ENCODE measurements at places on chromosomes 1 and 21.

DNA sequence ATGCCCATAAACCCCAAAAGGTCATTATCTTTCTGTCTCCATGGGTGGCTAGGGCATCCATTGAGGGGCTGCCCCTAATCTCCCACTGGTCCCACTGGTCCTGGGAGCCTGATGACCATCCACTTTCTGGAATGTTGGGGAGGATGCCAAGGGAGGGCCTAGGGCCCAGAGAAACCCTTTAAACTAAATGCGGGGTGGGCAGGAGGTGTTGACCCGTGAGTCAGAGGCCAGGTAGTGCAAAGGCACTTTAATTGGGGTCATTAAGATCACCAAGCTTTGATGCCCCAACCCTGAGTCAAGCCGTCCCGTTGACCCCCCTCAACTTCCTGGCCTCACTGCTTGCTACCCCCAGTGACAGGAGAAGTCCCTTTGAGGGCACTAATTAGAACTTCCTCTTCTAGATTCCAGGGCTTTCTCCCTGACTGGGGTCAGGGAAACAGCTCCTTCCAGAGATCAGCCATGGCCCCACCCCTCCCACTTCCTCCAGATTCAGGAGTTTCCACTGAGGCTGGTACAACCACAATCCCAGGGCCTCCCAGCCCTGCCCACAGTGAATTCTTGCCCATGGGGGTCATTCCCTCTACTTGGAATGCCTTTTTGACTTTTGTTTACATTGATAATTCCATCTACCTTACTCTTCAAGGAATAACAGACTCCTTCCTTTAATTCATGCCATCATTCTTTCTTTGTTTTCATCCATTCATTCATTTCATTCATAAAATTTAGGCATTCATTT lies 15.5 kb upstream of the SERINC2 start:
- H3K27ac ChIP-seq, result no peak overlapping the region
- no peak overlapping the region for H3K4me3 ChIP-seq

DNA sequence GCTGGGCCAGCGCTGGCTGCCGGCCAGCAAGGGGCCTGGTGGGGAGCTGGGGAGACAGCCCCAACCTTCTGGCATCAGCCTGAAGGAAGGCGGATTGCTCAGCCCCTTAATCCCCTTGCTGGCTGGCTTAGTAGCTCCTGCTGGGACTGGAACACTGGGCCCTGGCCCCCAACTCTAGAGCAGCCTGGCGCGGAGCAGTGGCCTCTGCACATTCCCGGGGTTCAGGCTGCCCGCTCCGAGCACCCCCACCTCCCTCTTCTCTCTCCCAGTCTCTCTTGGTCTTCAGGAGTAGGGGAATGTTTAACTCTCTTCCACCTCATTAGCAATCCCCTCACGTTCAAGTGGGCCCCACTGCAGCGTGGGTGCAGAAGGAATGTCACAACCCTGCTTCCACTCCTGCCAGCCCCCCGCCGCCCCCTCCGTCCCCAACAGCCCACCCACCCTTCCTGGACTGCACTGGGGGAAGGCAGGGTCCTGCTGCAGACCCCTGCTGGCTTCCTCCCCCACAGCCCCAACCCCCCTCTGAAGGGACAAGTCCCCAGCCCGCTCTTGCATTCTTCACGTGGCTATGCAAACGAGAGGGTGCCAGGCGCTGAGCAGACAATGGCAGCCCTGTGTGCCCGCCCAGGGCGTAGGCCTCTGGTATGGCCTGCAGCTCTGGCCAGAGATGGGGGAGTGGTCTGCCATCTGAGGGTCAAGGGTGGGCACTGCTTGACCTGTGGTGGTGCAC lies 980 bp upstream of the CLDN19 start:
- no peak overlapping the region for H3K27ac ChIP-seq
- no peaks in the 10 kb centered on the region for H3K4me1 ChIP-seq
- H3K36me3 ChIP-seq, result no peaks in the 10 kb centered on the region
- H3K4me3 ChIP-seq, result no peak overlapping the region
- no peaks in the 10 kb centered on the region for H3K27me3 ChIP-seq

DNA sequence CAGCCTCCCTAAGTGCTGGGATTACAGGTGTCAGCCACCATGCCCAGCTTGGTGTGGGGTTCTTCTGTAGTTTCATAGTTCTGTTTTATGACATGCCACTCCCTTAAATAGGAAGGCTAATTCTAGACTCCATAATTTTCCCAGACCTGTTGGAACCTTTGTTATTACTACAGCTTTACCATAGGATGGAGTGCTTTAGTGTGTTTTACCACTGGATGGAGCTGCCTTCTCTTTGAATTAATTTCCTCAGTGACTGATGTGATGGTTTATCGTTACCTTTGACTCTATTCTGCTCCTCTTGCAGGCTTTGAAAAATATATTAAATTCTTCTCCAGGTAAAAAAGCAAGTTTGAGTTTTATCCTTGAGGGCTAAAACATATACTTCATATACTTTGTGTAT lies 84.6 kb upstream of the NEK7 start:
- H3K4me3 ChIP-seq, result no peak overlapping the region
- H3K27ac ChIP-seq, result no peak overlapping the region
- no peaks in the 10 kb centered on the region for H3K27me3 ChIP-seq
- no peaks in the 10 kb centered on the region for H3K36me3 ChIP-seq
- no peaks in the 10 kb centered on the region for H3K4me1 ChIP-seq
- DNase-seq, result no peak

GRCh38 chr1:204157962-204158361 lies 6.1 kb upstream of the ETNK2 start:
- H3K27me3 ChIP-seq, result no peaks in the 10 kb centered on the region
- DNase-seq, result no peak
- H3K36me3 ChIP-seq, result no peaks in the 10 kb centered on the region
- H3K4me3 ChIP-seq, result no peak overlapping the region
- H3K4me1 ChIP-seq, result no peaks in the 10 kb centered on the region

DNA sequence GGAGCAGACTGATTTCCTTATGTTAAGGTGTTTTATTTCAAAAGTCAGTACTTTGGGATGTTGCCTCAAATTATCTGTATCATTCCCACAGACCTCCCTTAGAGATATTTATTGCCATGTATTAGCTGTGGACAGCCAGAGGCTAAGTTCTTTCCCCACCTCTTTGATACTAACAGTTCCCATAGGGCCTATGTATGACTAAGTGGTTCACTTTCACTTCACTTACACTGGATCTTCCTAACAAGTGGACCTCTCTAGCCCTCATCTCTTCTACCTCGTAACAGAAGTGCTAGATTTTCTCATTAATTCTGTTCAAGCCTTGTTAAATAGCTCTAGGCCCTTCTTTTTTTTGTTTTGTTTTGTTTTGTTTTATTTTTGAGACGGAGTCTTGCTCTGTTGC lies 6.2 kb downstream of the TRAF5 start:
- no peaks in the 10 kb centered on the region for H3K27me3 ChIP-seq
- no peak for DNase-seq
- H3K36me3 ChIP-seq, result no peaks in the 10 kb centered on the region
- no peak overlapping the region for H3K4me3 ChIP-seq

DNA sequence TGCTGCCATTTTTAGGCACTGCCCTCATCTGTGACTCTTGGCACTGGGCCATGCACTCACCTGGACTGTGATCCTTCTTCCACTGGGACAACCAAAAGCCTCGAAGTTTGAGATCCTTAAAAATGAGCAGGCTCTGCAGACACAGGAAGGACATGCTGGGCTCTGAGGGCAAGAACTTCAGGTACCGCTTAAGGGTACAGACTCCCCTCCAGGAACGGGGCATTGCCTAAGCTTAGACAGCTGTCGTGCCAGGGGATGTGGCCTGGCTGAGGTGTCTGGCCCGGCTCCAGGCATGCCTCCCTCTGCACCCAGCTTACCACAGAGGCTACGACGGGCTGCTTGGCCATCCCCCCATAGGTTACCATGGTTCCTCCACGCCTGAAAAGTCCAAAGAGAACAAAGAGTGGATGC lies 14.2 kb upstream of the SRSF4 start:
- DNase-seq, result no peak
- H3K36me3 ChIP-seq, result no peaks in the 10 kb centered on the region

DNA sequence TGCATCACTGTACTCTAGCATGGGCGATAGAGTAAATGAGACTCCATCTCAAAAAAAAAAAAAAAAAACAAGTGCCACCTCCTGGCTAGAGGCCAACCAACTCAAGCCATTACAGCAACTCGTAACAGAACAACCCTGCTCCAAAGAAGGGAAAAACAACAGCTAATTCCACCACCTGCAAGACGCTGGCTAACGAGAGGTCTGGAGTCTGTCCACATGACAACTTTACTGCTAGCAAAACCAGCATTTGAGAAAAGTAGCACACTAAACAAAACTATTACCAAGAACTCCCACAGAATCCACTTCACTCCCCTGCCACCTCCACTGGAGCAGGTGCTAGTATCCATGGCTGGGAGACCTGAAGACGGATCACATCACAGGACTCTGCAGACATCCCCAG lies 24.1 kb upstream of the EGLN1 start:
- no peaks in the 10 kb centered on the region for H3K27me3 ChIP-seq
- H3K36me3 ChIP-seq, result no peaks in the 10 kb centered on the region
- H3K4me1 ChIP-seq, result no peaks in the 10 kb centered on the region
- no peak for DNase-seq
- no peak overlapping the region for H3K4me3 ChIP-seq

DNA sequence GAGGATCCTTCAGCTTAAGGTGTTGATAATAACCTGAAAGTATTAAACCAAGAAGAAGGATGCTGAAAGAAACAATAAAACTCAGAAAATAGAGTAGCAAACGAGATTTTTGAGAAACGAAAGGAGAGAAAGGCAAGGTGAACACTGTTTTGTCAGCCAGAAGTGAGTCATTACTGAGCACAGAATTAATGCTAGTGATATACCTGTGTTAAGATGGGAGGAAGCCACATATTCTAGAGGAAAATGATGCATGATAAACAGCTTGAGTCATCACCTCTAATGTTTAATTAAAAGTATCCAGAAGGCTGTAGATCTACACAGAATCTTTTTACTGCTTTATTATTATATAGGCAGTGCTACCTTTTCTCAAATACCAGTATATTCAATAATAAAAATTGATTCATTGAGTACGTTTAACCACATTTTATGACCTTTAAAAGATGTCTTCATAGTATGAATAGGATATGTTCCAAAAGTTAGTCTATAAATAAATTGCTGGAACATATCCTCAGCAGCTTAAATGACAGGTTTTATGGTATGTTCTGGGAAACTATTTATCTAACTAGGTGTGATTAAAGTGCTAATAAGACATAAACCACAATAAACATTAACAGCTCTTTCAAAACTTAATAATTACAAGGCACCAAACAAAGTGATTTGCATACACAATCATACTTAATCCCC lies 10.3 kb downstream of the SH3GLB1 start:
- peaks cover 4% of the 10 kb centered on the region for H3K4me1 ChIP-seq
- no peak overlapping the region for H3K4me3 ChIP-seq
- H3K36me3 ChIP-seq, result no peaks in the 10 kb centered on the region
- H3K27ac ChIP-seq, result no peak overlapping the region

DNA sequence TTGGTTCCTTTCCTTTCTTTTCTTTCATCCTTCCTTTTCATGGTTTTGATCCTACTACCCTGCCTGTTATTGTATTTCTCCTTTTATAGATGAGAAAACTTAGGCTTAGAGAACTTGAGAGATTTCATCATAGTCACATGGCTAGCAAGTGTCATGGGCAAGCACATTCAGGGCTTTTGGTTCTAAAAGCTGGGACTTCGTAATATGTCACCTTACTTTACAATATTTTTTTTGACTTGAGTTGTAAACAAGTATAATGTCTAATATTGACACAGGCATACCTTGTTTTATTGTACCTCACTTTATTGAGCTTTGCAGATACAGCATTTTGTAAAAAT lies 70.7 kb downstream of the MTR start:
- H3K4me3 ChIP-seq, result no peak overlapping the region
- no peaks in the 10 kb centered on the region for H3K27me3 ChIP-seq
- H3K27ac ChIP-seq, result no peak overlapping the region
- no peaks in the 10 kb centered on the region for H3K4me1 ChIP-seq
- H3K36me3 ChIP-seq, result no peaks in the 10 kb centered on the region

DNA sequence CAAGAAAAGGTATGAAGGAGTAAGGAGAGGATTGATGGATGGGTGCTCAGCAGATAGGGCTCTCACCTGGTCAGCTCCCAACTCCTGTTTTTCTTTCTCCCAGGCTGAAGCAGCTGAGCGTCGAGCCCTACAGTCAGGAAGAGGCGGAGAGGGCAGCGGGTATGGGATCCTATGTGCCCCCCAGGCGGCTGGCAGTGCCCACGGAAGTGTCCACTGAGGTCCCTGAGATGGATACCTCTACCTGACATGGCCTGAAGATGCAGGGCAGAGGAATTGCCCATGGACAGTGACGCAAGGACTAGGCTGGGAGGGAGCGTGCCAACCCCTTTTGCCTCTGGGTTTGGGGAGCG lies 739 bp downstream of the ZNF593 start:
- H3K4me1 ChIP-seq, result no peaks in the 10 kb centered on the region
- H3K4me3 ChIP-seq, result peak overlapping the region; percentile 75
- no peak overlapping the region for H3K27ac ChIP-seq
- no peaks in the 10 kb centered on the region for H3K27me3 ChIP-seq
- no peak for DNase-seq

GRCh38 chr1:16141573-16142336 lies 14.1 kb downstream of the EPHA2 start:
- H3K4me1 ChIP-seq, result peaks cover 8% of the 10 kb centered on the region
- no peaks in the 10 kb centered on the region for H3K36me3 ChIP-seq
- no peaks in the 10 kb centered on the region for H3K27me3 ChIP-seq
- no peak overlapping the region for H3K4me3 ChIP-seq
- peak overlapping the region; percentile 65 for H3K27ac ChIP-seq

GRCh38 chr21:41659791-41660560 lies 106.9 kb downstream of the RIPK4 start:
- no peak overlapping the region for H3K27ac ChIP-seq
- no peak for DNase-seq
- no peaks in the 10 kb centered on the region for H3K27me3 ChIP-seq
- no peak overlapping the region for H3K4me3 ChIP-seq

GRCh38 chr1:12473596-12474362 lies 144.2 kb downstream of the DHRS3 start:
- peak overlapping the region; percentile 85 for H3K27ac ChIP-seq
- no peak overlapping the region for H3K4me3 ChIP-seq
- no peaks in the 10 kb centered on the region for H3K27me3 ChIP-seq
- DNase-seq, result no peak
- H3K36me3 ChIP-seq, result no peaks in the 10 kb centered on the region

DNA sequence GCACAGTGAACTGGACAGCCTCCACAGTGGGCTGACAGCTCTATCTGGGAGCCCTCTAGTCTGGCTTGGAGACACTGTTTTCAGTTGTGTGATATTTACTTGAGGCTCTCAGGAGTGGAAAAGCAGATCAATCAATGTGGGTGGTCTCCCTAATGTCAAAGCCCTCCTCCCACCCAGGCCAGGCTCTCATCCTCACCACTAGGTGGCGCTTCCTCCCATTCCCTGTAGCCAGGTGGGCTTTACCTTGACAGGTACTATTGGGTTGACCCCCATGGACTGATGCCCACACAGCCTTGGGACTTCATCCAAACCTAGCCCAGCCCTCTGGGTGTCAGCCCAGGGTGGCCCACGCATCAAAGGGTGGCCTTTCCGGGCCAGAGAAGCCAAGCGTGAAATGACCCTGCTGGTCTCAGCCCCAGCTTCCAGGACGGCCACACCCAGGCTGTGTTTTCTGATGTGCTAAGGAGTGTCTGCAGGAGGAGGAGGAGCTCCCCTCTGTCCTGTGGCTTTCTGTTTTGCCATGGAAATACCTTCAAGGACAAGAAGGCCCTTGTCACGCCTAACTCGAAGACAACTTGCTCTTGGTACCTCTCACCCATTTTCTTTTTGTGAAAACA lies 54.0 kb downstream of the CLIC6 start:
- no peaks in the 10 kb centered on the region for H3K4me1 ChIP-seq
- H3K27ac ChIP-seq, result no peak overlapping the region
- H3K4me3 ChIP-seq, result no peak overlapping the region
- no peak for DNase-seq

All from prostate gland (tissue), 2 donors.